ENCODE measurements at places on chromosomes 3 and 15. TPM values are rescaled to one million over a fixed set of nuclear protein-coding genes. Genes with fewer than 3 reads are reported as not detected.

- no peak for DNase-seq
Measured at GRCh38 chr3:185646382-185647133, 60.5 kb downstream of the SENP2 start.

- no peak for DNase-seq
Measured at GRCh38 chr3:127720985-127721935, 48.5 kb downstream of the ABTB1 start.

DNA sequence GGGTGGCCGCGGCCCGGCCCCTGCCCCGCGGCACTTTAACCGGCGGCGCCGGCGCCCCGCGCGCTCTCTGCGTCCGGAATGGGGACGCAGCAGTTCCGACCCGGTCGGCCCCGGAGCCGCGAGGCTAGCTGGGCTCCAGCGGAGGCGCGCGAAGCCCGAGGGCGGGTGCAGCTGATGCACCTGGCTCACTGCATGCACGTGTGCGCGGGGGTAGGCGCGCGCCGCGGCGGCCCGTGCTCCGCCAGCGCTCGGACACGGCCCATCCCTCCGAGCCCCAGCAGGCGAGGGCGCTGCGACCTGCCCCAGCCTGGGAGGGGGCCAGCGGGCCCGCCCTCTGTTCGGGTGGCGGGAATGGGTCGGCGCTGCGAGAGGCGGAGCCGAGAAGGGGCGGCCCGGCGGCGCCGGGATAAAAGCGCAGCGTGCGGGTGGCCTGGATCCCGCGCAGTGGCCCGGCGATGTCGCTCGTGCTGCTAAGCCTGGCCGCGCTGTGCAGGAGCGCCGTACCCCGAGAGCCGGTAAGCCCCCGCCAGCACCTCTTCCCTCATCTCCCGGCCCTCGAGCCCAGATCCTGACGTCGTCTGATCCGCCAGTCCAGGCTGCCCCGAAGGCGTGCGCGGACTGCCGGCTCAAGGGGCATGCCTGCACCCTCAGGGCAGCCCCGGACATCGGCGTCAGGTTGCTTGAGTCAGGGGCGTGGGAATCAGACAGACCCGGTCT, at the start of the genes CHDH and IL17RB:
CHDH (minus strand) TSS at position 286 of the 717 bp plus-strand sequence. CDS start 22,411 bp downstream, outside the sequence.
IL17RB (plus strand) TSS at position 435 of the 717 bp plus-strand sequence; CDS start at position 456, 21 bp downstream.
- DNase-seq, result no peak

DNA sequence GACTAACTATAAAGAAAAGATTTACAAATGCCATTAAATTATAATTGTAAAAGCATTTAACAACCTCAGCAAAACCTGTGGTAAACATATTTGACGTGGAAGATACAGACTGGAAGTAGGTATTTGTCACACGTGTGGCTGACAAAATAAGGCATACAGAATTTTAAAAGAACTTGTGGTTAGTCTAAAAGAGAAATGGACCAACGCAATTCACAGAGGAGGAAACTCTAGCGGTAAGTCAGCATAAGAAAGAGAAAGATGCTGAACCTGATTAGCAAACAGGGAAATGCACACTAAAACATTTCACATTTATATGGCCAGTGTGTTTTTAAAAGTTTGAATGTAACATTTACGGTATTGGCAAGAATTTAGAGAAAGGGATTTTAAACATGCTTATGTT, 35.3 kb downstream of the KCNH8 start:
- peak; percentile 8 for DNase-seq

- no peak for DNase-seq
Measured at GRCh38 chr3:173644086-173645082, 246.8 kb downstream of the NLGN1 start.

GRCh38 chr15:41437448-41437847, 20.6 kb downstream of the RTF1 start:
- no peak for DNase-seq

GRCh38 chr3:46874430-46874829, 3.1 kb upstream of the PTH1R start:
- DNase-seq, result no peak

DNA sequence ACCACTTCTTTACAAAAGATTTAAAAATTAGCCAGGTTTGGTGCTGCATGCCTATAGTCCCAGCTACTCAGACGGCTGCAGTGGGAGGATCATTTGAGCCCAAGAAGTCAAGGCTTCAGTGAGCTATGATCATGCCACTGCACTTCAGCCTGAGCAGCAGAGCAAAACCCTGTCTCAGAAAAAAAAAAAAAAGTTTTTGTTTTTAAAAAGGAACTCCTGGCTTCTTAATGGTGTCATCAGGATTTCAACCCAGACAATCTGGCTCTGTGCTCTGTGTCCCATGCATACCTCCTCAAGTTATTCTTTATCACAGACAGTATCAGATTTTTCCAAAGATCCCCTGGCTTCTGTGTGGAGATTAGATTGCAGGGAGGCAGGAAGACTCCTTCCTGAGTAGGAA, 64.2 kb upstream of the IL12A start:
- DNase-seq, result no peak

GRCh38 chr3:186032321-186032720, 76.6 kb downstream of the ETV5 start:
- no peak for DNase-seq

- DNase-seq, result no peak
Measured at GRCh38 chr3:193049935-193050334, 132.3 kb upstream of the MB21D2 start.

DNA sequence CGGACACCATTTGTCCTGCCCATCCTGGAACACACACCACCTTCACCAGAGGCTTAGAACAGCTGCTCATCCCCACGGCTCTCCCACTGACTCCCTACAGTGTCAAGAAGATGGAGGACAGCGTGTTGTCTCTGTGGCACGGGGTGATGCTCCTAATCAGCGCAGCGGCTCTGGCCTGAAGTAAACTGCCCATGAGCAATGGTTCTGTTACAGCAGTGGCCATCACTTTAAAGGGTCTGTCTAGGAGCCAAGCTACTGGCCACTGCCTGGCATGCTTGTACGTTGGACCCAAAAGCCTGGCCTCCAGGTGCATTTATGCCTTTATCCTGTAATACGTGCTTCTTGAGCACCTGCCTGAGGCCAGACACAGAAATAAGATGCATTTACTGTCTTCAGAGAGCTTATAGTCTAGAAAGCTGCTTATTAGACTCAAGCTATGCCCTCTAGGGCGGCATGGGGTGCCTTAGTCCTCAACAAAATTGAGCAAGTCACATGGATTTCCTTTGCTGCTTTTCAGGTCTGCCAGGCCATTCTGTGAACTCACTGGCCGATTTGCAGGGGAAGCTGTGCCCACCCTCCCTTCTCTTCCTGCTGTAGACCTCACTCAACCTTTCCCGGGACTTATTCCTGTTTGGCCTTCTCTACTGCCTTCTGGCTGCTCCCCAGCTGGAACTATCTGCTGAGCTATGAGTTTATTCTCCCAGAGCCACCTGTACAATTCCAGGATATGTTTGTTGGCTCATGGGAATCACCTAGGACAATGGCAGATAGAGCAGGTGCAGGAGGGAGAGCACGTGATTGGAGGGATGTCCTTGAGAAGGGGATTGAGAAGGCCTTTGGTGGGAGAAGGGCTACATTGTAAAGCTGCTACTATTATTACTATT, 51.9 kb downstream of the STARD5 start:
- no peak for DNase-seq

GRCh38 chr3:44529927-44530326, 25.1 kb upstream of the ZKSCAN7 start:
- DNase-seq, result no peak

DNA sequence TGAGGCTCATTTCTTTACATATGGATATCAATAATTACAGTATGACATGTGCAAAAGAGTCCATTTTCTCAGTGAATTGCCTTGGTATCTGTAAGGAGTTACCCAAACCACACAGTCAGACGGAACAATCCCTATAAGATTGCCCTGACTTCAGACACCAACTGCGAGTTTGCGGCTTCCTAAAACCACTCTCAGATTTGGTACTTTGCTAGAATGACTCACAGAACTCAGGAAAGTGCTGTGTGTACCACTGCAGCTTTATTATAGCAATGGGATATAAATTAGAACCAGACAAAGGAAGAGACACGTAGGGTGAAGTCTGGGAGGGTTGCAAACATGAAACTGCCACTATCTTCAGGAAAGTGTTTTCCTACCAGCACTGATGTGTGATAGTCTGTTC, 45.8 kb upstream of the ATP13A3 start:
- no peak for DNase-seq

DNA sequence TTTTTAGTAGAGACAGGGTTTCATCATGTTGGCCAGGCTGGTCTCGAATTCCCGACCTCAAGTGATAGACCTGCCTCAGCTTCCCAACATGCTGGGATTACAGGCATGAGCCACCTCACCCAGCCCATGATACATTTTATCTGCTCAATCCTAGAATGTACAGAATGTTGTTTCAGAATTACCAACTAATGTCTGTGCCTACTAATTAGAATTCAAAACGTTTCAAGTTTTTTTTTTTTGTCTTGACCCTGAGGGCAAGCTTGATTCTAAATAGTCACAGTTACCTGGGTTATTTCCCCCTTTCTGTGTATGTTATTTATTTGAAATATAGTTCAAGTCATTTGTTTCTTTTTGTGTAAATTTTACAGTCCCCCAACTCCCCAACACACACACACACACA, 5.3 kb upstream of the KIF23 start:
- DNase-seq, result no peak

GRCh38 chr3:195115600-195116406, 155.2 kb downstream of the XXYLT1 start:
- DNase-seq, result no peak

DNA sequence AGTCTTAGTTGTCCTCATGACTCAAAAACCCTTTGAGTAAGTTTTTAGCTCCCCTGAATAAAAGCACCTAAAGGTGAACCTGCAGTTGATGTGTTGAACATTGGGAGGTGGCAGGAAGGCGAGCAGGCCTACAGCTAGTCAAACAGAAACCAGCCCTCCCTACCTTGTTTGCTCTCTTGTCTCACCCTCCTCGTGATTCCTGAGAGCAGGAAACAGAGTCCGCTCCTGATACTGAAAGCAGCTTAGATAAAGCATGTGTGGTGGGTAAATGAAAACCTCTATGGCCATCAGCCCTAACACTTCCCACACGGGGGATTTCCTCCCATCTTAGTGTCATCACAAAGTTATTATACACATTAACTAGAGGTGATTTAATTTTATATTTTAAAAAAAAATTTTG, 21.8 kb upstream of the CLDN18 start:
- no peak for DNase-seq

GRCh38 chr15:99732751-99733267, 428 bp downstream of the LYSMD4 start:
- no peak for DNase-seq

- DNase-seq, result no peak
Measured at GRCh38 chr3:37943631-37944314, 46.8 kb upstream of the VILL start.

- no peak for DNase-seq
Measured at GRCh38 chr15:59205839-59206622, 612 bp upstream of the LDHAL6B start.

GRCh38 chr3:43857361-43858293, 166.9 kb downstream of the ABHD5 start:
- no peak for DNase-seq

GRCh38 chr3:30607032-30607833, 832 bp downstream of the TGFBR2 start:
- DNase-seq, result peak; percentile 68

DNA sequence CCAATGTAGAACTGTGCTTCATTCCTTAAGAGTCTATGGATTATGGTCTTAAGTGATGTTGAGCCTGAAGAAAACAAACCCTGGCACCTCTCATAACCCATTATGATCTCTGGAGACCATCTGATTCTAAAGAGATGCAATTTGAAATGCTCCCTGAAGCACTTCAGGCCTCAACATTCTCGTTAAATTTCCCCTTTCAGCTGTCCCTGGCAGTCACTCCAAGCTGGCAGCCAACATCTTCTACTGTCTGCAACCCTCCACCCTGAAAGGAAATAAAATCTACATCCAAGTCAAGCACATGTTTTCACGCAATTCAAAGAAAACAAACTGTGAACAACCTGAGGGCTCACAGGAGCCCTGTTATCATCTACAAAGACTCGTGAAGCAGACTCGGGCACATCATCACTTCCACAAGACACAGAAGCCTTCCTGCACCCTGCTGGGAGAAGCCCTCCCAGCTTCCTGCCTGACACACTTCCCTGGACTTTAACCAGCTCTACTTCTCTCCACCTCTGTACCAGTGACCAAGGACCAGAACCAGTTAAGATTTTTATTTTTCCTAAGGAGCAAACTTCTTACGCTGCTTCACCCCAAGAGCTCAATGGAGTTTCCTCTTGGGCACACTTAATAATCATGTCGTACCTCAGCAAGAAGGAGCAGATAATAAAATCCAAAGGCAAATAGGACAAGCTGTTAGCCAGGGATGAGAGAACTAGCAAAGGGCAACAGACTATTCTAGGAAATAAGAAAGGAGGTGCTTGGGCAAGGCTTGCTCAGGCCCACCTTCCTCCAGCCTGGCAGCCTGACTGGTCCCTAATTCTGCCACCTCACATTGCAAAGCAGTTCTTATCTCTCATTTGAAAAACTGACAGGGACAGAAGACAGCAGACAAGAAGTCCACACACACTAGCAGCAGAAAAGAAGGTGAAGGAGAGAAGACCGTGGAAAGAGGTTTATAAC, 67.1 kb downstream of the MAGI1 start:
- no peak for DNase-seq

The POPDC2 gene
- 3.6 TPM for polyA plus RNA-seq

The CADM2 gene
- not detected for polyA plus RNA-seq

The LYZL4 gene
- polyA plus RNA-seq, result not detected

The GOLGA6L25 gene
- polyA plus RNA-seq, result not detected

The CISH gene
- polyA plus RNA-seq, result 4.5 TPM

The HDC gene
- not detected for polyA plus RNA-seq

The NR2E3 gene
- not detected for polyA plus RNA-seq

The CIDEC gene
- polyA plus RNA-seq, result not detected

The CLDN1 gene
- polyA plus RNA-seq, result not detected

The TADA3 gene
- polyA plus RNA-seq, result 121 TPM
